ENCODE measurements at places on chromosomes 13 and 19.

DNA sequence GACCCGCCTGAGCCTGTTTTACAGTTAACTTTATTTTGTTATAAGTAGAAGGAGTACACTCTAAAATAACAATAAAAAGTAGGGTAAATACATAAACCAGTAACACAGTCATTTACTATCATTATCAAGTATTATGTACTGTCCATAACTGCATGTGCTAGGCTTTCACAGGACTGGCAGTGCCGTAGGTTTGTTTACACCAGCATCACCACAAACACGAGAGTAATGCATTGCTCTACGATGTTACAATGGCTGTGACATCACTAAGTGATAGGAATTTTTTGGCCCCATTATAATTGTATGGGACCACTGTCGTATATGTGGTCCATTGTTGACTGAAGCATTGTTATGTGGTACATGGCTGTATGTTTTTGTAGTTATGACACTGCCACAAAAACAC, 41.3 kb upstream of the SLC7A9 start:
- DNase-seq = no peak

DNA sequence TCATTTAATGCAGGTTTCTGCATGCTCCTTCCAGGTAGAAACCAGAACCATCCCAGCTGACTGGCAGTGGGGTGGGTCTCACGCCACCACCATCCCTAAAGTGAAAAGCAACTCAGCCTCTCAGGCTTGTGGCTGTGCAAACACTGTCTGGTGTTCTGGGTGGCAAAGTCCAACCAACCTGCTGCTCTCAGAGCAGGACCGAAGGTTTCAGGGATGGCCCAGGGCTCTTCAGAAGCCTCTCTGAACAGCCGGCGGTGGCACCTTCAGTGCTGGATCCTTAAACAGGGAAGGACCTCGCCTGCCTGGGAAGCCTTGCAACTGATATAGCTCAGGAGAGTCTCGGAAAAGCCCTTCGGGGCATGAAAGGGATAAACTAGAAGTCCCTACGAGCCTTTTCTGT, 100.8 kb downstream of the COL4A1 start:
- no peak for DNase-seq

- no peak for DNase-seq
These were observed 137.0 kb downstream of the KCNRG start for GRCh38 chr13:50152224-50152623.

DNA sequence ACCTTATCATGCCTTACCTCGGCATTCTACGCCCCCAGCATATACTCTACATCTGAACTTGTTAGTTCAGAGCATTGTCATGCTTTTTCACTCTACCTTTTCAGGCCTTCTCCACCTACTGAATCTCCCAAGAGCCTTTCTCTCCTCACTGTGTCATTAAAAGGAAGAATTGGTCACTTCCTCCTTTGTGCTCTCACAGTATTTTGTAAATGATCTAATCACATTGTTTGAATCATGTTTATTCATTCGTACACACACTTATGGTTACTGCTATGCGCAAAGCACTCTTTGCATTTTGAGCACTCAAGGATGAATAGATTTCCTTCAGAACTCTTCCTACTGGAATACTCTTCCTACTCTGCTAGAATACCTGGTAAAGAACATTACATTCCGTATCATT, 15.8 kb upstream of the ELF1 start:
- DNase-seq = no peak

GRCh38 chr19:39501340-39501739, 2.6 kb downstream of the DLL3 start:
- DNase-seq = no peak

GRCh38 chr19:35692010-35692409, 12.3 kb upstream of the ZBTB32 start:
- no peak for DNase-seq

- peak; percentile 66 for DNase-seq
These were observed 33.3 kb downstream of the BLOC1S3 start for GRCh38 chr19:45211751-45212381.

GRCh38 chr19:42629191-42629590, 34.5 kb upstream of the CEACAM8 start:
- DNase-seq = no peak

- no peak for DNase-seq
These were observed 1.2 kb upstream of the CEACAM4 start for GRCh38 chr19:41627966-41628675.

GRCh38 chr13:30898070-30898469, 8.0 kb upstream of the MEDAG start:
- no peak for DNase-seq

DNA sequence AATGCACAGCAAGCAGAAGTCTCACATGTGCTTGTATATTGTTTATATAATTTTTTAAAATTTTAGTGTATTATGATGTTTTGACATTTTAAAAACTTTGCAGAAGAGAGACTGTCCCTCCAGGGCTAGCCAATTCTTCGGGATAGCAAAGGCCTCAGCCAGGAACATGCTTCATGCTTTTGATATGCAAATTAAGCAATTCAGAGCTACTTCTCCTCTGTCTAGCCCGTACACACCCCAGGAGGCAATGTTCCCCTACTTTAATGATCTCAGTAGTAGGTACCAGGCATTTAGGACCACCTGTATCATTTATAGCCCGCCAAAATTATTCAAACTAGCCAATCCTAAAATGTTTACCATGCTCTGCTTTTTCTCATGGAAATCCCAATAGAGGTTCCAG, 1116.2 kb downstream of the OLFM4 start:
- no peak for DNase-seq

DNA sequence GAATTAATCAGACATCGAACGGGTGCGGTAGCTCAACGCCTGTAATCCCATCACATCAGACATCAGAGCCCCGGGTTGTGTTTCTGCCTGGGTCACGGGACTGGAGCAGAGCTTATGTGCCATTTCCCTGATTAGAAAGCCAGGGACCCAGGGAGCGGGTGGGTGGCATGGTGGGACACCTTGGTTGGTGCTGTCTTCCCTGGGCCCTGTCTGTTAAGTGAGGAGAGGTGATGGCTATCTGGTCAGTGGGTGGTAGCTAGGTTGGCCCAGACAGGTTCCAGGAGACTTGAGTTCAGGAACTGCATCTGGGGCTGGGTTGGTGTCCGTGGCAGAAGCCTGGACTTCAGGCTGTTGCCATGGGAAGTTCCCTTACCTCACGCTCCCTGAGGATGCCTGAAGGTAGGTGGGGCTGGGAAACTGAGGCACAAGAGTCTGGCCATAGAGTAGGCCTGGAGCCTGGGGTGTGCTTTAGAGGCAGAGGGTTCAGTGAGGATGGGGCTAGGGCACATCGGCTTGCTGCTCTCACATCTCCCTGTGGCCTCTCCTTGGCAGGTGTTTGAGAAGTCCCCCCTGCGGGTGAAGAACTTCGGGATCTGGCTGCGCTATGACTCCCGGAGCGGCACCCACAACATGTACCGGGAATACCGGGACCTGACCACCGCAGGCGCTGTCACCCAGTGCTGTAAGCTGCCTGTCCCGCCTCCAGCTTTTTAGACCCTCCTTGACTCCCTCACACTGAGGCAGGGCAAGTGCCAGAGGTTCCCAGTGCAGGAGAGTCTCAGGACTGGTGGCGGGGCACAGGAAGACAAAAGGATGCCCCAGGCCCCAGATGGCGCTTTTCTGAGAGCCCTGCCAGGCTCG, 2.1 kb downstream of the RPL18A start:
- no peak for DNase-seq

GRCh38 chr13:85841427-85841826, 42.2 kb upstream of the SLITRK6 start:
- no peak for DNase-seq

GRCh38 chr13:71820699-71821098, 46.3 kb downstream of the DACH1 start:
- no peak for DNase-seq

DNA sequence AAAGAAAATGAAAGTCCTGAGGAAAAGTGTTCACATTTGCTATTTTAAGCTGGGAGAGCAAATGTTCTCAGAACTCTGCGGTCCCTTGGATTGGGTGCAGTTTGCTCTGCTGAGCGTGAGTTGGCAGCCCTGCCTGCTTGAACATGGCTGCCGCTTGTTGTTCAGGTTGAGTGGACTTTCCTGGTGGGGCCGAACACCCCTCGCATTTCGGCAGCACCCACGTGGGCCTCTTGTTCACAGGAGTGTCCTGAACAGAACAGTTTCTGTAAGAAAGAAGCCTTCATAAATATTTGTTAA, 10.8 kb upstream of the RNF113B start:
- no peak for DNase-seq

GRCh38 chr13:36806102-36806501, 12.9 kb upstream of the RFXAP start:
- no peak for DNase-seq

- DNase-seq = no peak
These were observed 10.6 kb upstream of the ZNF358 start for GRCh38 chr19:7505288-7505681.

DNA sequence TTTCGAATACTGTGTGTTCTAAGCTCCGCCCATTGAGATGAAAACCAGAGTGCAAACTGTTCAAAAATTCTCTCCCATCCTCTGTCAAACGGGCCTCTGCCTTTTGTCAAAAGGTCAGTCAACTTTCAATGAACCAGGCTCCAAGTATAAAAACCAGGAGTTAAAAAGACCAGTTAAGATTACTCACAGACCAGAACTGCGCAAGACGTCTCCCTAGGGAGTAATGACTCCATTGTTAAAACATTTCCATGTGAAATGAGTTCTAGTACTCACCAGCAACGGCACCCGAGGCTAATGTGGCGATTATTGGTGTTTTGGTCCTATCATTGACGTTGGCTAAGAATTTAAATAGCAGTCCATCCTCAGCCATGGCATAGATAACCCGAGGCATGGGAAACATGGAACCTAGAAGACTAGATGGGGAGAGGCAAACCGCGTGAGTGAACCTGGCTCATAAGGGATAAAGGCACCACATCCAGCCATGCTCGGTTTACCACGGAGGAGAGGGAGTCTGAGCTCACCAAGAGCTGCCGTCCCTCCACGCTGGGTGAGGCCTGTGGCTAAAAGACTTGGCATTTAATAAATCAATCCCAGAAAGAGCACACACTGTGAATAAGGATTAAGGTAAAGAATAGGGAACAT, 73.3 kb downstream of the SLC7A1 start:
- no peak for DNase-seq

DNA sequence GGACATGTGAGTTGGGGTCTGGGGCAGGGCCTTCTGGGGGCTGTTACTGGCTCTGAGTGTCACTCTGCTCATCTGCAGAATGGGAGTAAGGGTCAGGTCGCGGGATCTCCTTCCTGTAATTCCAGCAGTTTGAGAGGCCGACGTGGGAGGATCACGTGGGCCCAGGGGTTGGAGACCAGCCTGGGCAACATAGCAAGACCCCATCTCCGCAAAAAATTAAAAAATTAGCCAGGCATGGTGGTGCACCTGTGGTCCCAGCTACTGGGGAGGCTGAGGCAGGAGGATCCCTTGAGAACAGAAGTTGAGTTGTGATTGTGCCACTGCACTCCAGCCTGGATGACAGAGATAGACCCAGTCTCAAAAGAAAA, 4.0 kb downstream of the ARID3A start:
- no peak for DNase-seq

DNA sequence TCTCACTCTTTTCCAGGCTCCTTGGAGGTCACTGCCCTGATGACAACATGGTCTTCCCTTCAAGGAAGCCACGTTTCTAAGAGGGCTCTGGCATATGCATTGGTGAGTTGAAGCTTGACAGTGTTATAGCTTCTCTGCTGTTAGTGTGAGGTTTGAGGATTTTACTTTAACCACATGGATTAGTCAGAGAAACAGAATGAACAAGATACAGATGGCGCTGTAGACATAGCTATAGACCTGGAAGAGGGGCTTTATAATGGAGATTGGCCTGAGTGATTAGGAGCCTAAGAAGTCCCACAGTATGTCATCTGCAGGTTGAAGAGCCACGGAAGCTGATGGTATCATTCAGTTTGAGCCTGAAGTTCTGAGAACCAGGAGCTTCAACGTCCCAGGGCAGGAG, 18.4 kb upstream of the URI1 start:
- DNase-seq = no peak

GRCh38 chr19:3698974-3699740, 1.1 kb downstream of the PIP5K1C start:
- DNase-seq = no peak

DNA sequence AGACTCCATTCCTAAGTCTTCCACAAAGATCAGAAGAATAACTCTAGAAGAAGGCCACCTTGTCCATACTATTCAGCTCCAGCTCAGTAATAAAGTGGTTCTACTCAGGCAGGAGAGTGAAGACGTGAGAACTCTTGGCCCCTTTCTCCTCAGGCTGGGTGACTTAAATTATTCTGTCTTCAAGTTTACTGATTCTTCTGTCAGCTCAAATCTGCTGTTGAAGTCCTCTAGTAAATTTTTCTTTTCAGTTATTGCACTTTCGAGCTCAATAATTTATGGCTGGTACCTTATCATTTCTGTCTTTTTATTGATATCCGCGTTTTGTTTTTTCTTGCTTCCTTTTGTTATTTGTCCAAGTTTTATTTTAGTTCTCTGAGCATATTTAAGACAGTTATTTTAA, 922.3 kb upstream of the PCDH9 start:
- DNase-seq = no peak

- DNase-seq = no peak
These were observed 48.8 kb downstream of the SLC7A1 start for GRCh38 chr13:29546662-29547061.

DNA sequence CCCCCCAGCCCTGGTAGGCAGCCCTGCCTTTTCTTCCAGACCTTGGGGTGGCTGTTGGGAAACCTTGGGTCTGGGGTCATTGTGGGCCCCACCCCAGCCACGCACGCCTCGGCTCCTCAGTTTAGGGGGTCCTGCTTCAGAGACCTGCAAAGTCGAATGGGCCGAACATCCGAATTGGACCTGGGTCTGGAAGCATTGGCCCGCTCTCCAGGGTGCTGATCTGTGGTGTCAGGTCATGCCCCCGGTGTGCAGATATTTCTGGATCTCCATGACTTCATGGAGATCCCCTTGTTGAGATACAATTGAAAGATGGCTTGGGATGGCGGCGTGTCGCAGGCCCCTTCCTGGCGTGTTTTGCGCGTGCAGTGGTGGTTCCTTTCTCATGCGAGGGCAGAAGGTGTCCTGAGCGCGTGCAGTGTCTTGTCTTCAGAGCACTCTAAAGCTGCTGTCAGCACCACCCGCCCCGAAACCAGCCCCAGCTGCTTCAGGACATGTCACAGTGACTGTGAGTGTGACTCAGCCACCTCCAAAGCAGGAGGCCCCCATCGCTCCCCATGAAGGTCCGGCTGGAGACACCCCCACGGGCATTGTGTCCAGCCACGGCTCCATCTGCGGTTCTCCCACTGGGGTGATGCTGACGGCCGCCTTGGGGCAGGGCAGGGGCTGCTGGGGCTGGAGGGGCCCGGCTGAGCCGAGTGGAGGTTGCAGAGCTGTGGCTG, 112.7 kb downstream of the KDM4B start:
- no peak for DNase-seq

DNA sequence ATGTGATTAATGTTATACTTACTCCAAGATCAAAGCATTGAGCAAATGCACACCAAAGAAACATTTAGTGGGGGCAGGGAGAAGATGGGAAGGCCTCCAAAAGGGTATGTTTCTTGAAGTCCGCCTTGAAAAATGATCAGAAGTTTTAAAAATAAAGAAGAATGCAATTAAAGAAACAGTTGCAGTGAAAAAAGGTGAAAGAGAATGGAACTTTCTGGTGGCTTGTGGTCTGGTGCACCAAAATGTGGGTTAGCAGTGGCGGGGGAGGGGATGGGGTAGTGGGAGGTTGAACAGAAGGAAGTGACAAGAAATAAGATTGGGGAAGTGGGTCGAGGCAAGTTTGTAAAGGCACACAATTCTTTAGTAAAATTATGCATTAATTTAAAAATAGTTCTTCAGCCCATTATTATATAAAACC, 2.5 kb downstream of the LCP1 start:
- DNase-seq = no peak

- DNase-seq = no peak
These were observed 101.4 kb downstream of the UQCRFS1 start for GRCh38 chr19:29111576-29111975.
